MG63 (cell line): ENCODE measurements at places on chromosomes 1 and 21.

DNA sequence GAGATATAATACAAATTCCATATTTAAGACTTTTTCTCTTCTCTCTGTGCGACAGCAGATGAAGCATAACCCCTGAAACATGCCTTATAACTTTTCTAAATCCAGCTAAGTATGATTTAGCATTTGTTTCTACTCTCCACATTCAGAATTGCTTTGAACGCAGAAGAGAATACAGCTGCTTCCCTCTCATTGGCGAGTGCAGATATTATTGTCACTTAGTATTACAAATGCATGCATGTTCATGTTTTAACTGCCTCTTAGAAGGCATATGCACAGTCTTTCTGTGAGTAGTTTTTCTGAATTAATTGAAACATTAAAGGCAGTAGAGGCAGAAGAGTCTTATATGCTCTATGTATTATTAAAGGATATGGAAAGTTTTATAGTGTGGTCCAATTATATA, 217.1 kb downstream of the ZP4 start:
- no peak for DNase-seq

DNA sequence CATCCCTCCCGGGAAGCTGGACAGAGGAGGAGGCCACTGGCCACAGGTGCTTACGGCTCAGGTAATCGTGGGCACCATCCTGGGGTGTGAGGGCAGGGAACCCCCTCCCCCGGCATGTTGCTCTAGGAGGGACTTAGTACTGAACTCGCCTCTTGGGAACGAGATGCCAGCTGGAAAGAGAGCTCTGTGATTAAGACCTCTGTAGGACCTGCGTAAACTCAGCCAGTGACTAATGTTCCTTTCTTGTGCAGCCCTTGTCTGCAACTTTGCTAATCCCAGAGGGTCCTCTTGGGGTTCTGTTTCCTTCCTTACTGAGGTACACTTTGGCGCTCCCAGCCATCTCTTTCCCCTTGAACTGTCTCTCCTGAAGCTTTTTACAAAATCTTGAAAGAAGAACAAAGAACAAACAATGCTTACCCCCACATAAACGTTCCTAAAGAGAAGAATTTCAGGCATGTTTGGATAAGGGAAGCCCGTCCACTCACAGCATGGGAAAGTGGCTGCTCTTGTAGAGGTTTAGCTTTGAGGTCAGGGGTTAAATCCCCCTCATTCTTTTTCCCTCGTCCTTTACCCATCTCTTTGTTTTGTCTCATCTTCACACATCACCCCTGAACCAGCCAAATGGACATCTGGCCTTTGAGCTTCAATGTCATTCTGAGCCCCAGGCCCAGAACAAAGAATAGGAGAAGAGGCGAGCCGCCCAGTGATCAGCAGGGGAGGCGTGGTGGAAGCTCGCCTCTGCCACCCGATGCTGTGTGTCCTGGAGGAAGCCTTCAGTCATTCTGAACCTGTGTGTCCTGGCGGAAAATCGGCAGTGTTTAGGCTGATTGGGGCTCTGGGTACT, 37.4 kb downstream of the CITED4 start:
- no peak for DNase-seq

DNA sequence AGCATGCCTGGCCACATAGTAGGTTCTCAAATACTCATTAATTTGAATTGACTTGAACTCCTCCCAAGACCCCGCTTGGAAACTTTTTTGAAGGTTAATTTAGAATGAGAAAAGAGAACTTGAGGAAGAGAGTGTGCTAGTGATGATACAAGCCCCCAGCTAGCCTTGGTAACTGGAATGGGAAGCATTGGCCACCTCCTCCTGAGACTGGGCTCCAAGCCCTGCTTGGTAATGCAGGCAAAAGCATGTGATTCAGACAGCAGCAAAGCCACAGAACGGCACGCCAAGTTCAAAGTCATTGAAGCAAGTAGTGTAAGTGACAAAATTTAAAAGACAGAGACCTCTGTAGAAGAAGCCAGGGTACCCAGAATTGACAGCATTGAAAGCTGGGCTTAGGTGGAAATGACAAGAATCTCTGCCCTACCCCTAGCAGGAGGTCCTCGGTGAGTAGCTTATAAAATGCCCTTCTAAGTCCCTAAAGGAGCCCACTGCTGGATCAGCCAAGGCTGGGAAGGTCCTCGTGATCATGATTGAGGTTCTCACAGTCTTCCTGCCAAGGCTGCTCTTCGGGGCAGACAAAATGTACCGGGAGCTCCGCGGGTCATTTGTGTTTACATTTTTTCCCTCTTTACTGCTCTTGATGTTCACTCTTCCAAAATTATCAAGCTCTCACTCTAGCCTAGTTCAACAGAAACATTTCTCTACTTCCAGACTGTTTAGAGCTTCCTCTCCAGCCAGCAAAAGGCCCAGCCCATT, 99.4 kb downstream of the TSEN15 start:
- DNase-seq = peak; percentile 93

DNA sequence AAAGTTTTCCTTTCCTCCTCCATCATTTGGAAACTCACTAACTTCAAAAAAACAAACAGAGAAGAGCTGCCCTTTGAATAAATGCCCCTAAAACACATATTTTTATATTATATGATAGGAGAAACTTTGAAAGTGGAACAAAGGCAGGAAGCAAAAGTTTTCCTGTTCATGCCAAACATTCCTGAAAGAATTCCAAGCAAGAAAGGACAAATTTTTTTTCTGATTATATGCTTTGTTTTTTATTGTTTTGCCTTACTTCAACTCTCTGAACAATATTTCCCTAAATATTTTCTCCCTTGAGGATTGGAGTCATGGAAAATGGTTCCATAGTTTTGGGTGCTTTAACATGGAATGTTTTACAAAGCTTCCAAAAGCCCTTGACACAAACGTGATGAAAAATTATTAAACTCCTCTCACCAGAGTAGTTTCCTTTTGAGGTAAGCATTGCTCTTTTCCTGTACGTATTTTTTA, 638.5 kb upstream of the CAMK1G start:
- DNase-seq = no peak

DNA sequence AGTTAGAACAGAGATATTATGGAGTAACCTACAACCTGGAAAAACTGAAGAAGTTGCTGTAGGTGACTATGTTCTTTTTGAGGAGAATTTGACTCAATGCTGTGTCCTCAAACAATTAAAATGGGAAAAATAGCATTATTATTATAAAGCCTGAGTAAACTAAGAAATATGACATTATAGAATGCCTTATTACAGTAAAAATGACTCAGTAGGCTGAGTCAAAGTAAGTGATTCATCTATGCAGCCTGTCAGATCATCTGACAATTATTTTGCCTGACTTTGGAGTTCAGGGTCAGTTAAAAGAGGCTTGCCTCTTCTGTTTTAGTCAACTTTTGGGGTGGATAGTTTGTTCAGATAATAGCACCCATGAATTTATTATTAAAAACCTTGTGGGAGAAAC, 150.8 kb upstream of the PTGFR start:
- no peak for DNase-seq

DNA sequence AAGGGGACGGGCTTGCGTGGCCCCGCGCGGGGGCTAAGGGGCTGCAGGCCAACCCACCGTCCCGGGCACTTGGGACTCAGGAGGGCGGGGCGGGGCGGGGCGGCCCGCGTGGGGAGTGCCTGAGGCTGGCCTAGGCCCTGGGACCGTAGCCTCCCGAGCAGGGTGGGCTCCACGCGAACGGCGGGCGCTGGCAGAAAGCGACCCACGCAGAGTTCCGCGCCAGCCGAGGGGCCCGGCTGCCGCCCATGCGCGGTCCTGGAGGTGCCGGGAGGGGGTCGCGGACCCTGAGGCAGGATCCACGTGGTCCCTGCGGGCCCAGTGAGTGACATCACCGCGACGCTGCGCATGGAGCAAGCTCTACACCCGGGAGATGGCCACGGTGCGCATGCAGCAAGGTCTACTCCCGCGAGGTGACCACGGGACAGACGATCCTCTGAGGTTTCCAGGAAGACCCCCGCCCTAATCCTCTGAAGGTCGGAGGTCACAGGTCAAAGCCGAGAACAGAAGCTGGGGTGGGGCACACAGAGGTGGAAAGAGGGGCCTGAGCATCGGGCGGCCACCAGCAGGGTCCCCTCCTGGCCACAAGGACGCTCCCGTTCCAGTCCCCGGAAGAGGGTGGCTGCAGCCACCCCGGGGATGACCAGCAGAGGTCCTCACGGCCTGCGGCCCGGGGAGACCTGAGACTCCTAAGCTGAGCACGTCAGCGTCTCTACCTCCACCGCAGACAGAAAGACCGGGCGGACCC, 13.5 kb upstream of the SLC19A1 start:
- DNase-seq = peak; percentile 86

- DNase-seq = no peak
Observed at GRCh38 chr1:77664939-77665516, 17.4 kb downstream of the ZZZ3 start.

DNA sequence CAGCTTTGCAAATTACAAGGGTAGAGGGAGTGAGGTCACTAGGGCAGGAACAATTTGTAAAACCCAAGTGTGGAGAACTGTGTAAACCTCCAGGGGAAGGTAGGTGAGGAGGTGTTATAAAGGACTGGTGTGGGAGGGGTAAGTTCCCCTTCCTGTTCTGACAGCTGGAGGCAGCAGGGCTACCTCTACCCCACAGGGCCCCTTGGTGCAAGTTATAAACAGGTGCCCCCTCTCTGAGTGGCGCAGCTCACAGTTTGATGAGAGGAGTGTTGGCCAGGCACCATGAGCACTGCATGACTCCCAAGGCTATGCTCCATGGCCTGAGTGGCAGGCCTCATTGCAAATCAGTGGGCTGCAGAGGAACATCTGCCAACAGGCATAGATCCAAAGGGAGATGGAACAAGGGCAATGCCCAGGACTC, 41.0 kb downstream of the MFSD2A start:
- no peak for DNase-seq

- no peak for DNase-seq
Observed at GRCh38 chr1:103949779-103950178, 200.1 kb downstream of the AMY1C start.

- peak; percentile 17 for DNase-seq
Observed at GRCh38 chr1:87478231-87478630, 149.6 kb downstream of the LMO4 start.

DNA sequence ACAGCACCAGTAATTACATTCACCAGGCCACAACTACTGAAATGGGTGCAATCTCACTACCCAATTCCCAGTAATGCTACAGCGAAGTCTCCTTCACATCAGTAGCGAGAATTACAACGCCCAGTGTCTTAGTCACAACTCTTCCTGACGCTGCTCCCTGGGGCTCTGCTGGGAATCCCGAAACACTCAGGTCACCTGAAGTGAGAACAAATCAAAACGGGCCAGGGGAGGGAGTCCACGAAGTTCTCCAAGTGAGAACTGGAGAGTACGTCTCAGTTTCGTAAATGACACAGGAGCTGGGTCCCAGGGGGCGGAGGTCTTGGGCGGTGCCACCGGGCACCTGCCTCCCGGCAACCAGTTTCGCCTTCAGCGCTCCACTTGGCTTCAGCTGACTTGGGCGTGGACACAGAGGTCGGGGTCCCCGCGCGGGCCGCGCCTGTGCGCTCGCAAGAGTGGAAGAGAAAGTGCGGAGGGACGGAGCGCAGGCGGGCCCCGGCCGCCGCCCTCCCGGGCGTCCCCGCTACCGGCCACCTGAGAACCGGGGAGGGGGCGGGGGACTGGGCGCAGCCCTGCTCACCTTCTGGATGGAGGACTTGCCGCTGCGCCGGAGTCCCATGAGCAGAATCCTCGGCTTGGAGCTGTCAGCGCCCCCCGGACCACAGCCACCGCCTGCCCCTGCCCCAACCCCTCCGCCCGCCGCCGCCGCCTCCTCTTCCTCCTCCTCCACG, 575 bp downstream of the RRAGC start:
- DNase-seq = peak; percentile 31

GRCh38 chr1:223545343-223545742, 120.2 kb downstream of the CAPN8 start:
- DNase-seq = no peak

DNA sequence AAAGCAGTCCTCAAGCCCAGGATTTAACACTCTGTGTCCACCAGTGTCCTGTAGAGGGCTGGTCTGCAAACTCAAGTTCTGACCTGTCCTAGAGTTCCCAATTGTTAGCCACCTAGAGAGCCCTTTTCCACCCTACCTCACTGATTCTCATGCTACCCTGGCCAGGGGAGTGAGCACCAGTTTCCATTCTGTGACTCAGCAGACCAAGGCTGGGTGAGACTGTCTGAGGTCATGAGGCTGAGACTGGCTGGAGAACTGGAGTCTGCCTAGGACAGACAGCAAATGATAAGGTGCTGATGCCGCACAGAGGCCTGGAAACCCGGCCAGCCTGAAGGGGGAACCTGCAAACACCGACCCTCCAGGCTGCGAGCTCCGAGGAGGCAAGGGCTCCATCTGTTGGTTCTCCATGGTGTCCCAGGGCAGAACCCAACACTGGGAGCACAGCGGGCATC, 13.7 kb downstream of the GLIS1 start:
- no peak for DNase-seq

GRCh38 chr1:163980394-163980793, 578.6 kb upstream of the PBX1 start:
- DNase-seq = no peak

GRCh38 chr21:43976661-43977060, 35.4 kb upstream of the TRAPPC10 start:
- DNase-seq = no peak

DNA sequence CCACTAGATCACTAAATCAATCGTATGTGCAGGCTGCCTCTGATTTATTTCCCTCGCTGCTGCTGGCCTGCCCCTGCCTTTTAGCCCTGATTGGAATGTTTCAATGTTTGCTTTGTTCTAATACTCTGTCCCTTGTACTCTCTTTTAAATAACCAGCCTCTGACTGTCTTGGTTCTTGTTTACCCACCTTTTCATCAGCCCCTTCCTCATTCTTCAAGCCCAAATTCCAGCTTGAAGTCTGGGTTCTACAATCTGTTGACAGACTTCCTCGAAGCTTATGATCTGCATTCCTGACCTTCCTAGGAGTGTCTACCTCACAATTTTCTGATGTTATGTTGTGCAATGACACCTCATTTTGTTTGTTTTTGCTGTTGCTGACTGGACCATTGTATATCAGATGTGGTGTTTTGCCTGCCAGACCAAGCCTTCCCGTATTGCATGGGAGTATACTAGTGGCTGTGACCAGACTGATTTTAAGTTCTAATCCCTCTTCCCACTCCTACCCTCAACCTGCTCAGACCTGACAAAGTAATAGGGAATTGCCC, 46.6 kb upstream of the APOBEC4 start:
- no peak for DNase-seq

- no peak for DNase-seq
Observed at GRCh38 chr1:92502247-92502646, 15.5 kb upstream of the GFI1 start.

DNA sequence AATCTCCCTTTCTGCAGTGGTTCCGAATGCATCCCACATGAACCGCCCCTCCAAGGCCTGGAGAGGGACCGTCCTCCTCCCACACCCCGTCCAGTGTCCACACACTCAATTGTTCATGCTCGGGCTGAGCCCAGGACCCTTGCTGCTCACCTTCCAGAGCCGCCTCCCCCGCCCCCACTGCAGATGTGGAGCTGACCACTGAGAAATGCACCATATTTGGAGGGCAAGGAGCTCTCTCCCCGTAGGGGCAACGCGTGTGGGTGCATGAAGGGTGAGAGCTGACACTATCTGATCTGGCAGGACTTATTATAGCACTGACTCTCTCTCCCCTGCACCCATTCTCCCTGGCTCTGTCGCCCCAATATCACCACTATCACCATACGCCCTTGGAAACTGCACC, 4.0 kb upstream of the S100A3 start:
- DNase-seq = no peak

GRCh38 chr1:212634252-212634651, 25.7 kb downstream of the ATF3 start:
- DNase-seq = no peak

GRCh38 chr1:26225033-26225831, 8.8 kb upstream of the CEP85 start:
- DNase-seq = no peak
